ELF-1 (cell line): ENCODE measurements at places on chromosomes 7 and 10.
A peak's percentile ranks its signal among the peaks of the same experiment; 100 is the strongest.

DNA sequence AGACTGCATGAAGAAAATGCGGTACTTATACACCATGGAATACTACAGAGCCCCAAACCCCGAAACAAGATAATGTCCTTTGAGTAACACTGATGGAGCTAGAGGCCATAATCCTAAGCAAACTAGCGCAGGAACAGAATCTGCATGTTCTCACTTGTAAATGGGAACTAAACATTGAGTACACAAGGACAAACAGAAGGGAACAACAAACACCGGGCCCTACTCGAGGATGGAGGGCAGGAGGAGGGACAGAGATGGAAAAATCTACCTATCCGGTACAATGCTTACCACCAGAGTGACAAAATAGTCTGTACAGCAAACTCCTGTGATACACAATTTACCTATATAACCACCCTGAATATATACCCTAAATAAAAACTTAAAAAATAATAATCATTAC lies 507.9 kb downstream of the IPMK start:
- no peak for DNase-seq

- DNase-seq, result no peak
Observed at GRCh38 chr10:80191589-80192270, 13.6 kb downstream of the ANXA11 start.

DNA sequence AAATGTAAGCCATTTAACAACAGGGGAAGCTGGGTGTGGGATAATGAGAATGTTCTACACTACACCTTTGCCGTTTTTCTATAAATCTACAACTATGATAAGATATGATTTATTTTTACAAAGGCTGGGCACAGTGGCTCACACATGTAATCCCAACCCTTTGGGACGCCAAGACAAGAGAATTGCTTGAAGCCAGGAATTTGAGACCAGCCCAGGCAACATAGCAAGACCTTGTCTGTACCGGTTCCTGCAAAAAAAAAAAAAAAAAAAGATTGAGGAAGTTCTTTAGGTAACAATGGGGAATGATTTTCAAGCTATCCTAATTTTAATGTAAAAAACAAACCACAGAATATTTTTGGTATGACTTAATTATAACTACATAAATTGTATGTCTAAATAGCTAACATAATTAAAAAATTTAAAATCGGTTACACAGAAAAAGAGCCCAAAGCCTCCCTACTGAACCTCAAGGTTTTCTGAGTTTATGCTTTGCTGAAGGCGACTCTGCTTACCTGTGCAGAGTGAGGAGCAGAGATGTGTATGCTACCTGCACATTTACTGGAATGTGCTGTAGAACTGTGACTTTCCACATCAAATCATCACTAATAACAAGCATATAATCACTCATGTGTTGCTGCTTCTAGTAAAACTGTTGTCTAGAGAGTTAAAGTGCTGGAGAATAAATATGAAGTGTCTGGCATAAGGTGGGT lies 163.4 kb downstream of the ATE1 start:
- DNase-seq, result no peak

GRCh38 chr7:87312215-87312865 lies 33.1 kb upstream of the CROT start:
- peak; percentile 73 for DNase-seq

GRCh38 chr10:48213047-48213446 lies 61.4 kb downstream of the FRMPD2 start:
- DNase-seq, result no peak

DNA sequence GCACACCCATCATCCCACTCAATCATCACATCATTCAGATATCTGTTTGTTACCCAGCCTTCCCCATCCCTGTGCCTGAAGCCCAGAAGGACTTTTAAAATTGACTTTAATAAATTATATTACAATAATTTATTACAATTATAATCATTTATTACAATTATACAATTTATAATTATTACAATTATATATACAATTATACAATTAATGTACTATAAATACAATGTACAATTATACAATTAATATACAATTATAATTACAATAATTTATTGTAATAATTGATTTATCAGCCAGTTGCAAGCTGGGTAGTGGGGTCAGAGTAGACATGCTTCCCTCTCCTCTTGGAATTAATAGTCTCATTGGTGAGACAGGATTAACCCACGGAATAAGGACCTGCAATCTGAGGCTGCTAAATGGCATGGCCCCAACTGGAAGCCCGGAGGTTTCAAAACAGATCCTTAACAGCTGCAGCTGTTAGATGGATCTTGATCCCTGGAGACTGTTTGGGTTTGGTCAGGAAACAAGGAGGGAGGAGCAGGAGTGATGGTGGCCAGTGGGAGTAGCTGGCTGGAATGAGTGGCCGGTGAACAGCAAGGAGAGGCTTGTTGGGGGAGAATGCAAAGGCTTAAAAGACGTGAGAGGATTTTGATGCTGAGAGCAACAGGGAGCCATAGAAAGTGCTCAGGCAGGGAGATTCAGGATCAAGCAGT lies 402.8 kb upstream of the PODXL start:
- no peak for DNase-seq

GRCh38 chr10:81309041-81309552 lies 565.9 kb upstream of the NRG3 start:
- no peak for DNase-seq

DNA sequence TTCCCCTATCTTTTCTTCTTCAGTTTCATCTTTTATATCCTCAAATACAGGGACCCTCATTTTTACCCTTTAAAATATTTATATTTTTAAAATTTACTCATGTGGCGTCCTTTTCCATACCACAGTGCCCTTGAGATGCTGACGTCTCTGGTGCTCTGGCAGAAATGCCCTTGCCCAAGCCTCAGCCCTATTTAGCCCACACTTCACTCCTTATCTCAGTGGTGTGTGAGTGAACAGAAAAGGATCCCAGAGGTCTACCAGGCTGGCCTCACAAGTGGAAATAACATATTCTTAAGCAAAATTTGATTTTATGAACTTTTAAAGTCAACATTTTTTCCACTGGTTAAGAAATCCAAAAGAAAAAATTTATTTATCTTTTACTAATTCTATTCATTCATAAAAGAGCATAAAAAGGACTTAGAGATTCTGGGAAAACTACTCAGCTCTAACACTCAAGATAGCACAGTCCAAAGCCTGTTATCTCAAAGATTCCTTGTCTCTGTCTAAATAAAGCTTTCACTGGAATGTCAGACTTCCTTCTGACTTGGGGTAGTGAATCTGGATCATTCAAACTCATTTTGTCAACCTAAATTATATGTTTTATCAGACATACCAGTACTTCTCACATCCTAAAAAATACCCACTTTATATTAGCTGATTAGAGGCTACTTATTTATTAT lies at the start of gene NEBL:
Gene NEBL (minus strand): TSS at position 166 of the 680 bp plus-strand sequence. CDS start 106 bp downstream, at position 60.
- DNase-seq, result no peak

GRCh38 chr7:68185631-68186456 lies 1189.2 kb downstream of the TYW1 start:
- DNase-seq, result no peak

GRCh38 chr10:90308223-90308622 lies 549.6 kb downstream of the HTR7 start:
- DNase-seq, result no peak

- DNase-seq, result no peak
Observed at GRCh38 chr7:64562256-64562625, 630 bp downstream of the ZNF680 start.

DNA sequence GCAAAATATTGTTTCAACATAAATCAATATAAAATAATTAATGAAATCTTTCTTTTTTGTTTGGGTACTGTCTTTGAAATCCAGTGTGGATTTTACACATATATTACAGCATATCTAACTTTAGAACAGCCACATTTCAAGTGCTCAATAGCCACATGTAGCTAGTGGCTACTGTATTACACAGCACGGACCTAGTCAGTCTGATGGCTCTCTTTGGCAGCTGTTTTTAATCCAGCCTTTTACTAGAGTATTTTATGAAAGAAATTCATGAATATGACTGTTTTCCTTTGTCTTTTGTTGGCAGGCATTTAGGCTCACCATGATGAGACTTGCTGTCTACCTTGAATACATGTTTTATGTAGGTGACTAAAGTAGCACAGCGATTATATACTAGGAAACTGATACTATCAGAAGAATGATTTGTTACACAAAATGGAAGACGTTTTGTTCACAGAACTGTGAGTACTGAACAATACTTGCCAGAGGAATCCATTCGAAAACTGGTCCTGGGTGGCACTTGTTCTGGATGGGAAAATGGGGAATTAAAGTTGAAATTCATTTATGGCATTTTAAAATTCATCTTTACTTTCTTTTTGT lies 386.7 kb downstream of the PHTF2 start:
- DNase-seq, result no peak

DNA sequence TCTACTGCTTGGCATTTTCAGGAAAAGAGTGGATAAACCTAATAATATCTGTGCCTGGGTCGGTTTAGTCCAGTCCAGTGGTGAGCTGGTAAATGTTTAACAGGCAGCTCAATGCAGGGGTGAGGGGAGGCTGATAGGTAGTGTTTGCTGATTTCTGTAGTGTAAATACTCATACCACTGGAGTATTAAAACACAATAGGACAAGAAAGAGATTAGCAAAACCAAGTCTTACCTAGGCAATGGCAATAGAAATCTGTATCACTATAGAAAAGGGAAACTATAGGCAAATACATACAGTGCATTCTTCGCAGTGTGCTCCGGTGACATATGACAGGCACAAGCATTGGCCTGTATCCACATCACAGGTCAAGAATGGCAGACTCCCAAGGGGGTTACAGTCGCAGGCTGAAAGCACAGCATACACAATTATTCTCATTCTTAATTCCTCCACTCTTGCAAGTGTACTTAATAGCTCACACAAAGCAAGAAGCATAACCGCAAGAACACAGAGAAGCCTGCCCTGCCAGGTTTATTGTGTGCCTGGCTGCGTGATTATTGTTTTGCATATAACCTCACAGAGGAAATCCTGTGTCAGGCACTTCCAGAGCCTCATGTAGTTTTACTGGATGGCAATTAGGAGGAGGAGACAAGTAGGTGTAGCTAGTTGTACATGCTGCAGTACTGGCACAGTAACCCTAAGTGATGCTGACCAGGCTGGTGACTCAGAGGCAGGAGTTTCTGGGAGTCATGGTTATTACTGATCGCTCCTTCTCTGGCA lies 35.0 kb downstream of the LAMB4 start:
- DNase-seq, result no peak

DNA sequence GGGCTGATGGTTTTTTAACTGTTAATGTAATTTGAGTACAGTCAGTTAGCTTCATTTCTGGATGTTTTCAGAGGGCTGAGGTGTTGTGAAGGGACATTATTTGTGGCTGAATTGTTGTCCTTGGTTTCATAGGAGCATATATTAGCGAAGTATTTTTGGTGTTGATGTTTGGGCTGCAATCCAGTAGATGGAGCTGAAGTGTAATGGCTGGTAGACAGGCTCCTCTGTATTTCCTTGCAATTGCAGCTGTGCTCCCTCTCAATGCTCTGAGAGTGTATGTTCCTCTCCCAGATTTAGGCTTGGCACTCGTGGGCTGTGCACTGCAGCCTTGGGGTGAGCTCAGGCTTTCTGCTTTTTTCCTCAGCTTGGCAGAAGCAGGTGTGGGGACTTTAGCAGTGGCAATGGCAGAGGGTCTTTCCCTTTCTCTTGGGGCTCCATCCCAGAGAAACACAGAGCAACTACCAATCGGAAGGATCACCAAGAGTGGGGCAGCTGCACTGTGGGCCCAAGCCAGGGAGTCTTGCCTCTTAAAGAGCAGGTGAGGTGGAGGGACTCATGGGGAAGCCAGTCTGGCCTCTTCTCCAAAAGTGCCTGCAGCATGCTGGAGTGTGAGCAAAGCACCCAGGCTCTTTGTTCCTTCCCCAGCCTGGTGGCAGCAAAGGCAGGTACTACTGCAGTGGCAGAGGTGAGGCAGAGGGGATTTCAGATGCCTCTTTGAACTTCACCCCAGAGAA lies 544.4 kb downstream of the SH2D4B start:
- DNase-seq, result peak; percentile 42

DNA sequence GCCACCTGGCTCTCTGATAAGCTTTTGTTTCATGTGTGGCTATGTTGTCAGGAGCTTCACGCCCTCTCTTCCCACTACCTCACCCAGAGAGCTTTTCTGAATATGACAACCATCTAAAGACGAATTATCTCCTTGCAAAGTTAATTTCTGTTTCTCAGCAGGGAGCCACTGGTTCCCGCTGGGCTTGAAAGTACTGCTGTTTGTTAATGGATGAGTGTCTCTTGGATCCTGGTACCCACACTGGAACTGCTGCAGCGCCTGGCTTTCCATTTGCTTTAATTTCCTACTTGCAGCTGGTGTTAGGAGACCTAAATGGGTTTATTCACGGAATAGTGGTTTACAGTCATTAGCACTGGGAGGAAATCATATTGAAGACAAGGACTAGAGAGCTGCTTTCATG lies 267.9 kb upstream of the LRGUK start:
- DNase-seq, result peak; percentile 36

GRCh38 chr7:141313896-141314295 lies 237.3 kb upstream of the AGK start:
- DNase-seq, result no peak

GRCh38 chr7:16667355-16667754 lies 21.4 kb downstream of the BZW2 start:
- DNase-seq, result no peak

GRCh38 chr10:123134915-123135414 lies 805 bp upstream of the HMX3 start:
- DNase-seq, result no peak

GRCh38 chr10:88676283-88677060 lies 12.2 kb downstream of the LIPF start:
- DNase-seq, result no peak

DNA sequence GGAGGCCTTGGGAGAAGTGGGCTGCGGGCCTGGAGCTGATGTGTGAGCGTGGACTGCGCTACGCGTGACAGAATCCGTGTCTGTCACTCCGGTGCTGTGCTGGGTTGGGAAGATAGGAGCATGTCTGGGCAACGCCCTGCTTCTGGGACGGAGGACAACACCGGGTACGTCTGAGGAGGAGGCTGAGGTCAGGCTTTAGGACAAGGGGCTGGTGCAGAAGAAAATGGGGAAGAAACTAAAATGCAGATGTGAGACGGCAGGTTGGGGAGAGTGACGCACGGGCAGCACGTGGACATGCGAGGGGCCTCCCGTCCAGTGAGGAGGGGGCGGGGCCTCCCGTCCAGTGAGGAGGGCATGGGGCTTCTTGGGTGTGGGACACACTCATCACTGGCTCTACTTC lies 207.4 kb downstream of the DNAJB6 start:
- no peak for DNase-seq

DNA sequence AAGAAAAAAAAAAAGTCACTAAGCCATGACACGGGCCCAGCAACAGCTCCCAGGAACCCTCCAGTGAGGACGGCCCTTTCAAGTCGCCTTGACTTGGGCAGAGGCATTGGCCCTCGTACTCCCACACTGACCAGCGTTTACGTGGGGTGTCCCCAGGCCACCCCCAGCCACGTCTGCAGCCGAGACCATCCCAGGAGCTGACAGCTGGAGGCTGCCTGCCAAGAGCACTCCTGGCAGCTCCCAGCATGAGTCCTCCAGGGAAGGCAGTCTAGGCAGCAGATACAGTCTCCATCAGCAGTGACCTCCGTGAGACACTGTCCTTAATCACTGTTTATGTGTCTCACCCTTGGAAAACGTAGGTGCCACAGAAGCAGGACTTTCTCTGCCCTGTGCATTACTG lies 86.5 kb downstream of the PROSER2 start:
- DNase-seq, result no peak

GRCh38 chr7:90269163-90269562 lies 24.2 kb downstream of the CFAP69 start:
- DNase-seq, result no peak

- no peak for DNase-seq
Observed at GRCh38 chr10:133454204-133454893, 604 bp downstream of the SCART1 start.

GRCh38 chr10:27717861-27718260 lies 27.8 kb downstream of the MKX start:
- DNase-seq, result no peak

- DNase-seq, result no peak
Observed at GRCh38 chr10:69181433-69181832, 1.4 kb downstream of the SUPV3L1 start.
